Adipocyte (in vitro differentiated cells): ENCODE measurements at places on chromosomes 5 and 9.

DNA sequence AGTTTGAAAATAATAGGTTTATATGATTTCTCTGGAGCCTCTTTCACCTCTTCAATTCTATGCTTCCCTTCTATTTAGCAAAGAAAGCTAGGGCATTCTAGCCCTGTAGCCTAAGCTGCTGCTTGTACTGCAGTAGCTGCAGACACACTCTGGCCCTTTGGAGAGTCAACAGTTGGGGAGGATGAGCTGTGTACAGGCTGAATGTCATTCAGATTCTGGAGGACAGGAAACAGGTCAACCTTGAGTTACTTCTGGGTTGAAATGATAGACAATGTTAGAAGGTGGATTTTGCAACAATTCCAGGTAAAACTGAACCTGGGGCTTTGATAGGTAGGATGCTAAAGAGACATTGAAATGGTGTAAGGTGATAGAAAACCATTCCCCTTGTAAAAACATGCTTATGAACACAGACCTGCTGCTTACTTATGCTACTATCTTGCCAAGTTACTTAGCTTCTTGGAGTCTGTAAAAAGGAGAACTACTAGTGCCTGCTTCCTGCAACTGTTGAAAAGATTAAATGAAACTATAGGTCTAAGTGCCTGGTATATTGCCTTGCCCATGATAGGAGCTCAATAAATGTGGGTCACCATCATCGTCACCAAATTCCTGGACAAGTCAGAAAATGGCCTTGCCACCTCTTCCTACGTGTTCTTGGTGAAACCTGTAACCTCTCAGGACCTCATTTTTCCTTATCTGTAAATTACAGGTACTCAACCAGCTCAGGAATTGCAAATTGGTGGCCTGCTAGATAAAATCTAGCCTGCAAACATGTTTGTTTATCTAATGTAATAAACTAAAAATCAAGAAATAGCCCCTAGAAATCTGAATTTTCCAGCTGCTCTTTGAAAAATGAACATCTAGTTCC, 83.7 kb downstream of the GALNT10 start:
- no peak for DNase-seq

- DNase-seq: peak; percentile 44
These were observed 173.2 kb upstream of the FBN2 start for GRCh38 chr5:128711216-128711615.

- peak; percentile 26 for DNase-seq
These were observed 9.8 kb upstream of the CTSL start for GRCh38 chr9:87716141-87716540.

DNA sequence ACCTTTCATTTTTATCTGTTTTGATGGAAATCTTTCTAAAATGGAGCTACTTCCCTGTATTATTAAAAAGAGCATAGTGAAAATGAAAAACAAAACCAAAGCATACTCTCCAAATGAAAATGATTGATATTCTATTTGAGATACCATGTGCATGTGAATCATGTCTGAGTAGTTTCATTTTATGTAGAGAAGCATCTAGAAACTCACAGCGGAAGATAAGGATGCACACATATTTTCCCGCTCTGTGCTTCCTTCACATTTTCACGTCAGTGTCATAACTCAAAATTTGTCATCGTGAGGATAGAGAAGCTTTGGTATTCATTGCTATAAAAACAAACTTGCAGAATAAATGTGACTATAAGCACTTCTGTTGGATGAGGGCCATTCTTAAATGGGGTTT, 34.0 kb upstream of the CLINT1 start:
- DNase-seq: no peak

DNA sequence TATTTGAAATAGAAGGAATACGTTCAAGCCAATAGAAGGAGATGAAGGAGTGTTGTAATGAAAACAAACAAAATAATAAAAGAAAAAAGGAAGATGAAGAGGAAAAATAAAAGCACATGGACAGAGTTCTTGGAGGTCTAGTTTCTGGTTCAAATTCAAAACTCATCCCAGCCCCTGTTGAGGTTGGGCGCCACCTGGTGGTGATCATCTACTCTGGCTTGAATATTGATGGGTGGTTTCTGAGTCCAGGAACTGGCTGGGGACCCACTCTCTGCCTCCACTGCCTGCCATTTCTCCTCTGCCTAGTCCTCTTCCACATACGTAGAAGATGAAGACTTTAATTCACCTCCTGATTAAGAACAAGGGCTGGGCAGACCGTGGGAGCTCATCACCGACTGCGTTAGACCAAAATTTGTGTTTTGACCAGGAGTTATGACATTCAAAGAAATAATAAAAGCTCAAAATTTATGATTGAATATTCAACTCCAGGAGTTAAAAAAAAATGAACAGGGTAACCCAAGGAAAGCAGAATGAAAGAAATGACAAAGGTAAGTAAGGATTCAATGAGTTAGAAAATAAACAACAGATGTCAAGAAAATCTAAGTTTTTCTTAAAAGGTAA, 99.0 kb upstream of the SLC1A3 start:
- peak; percentile 91 for DNase-seq

DNA sequence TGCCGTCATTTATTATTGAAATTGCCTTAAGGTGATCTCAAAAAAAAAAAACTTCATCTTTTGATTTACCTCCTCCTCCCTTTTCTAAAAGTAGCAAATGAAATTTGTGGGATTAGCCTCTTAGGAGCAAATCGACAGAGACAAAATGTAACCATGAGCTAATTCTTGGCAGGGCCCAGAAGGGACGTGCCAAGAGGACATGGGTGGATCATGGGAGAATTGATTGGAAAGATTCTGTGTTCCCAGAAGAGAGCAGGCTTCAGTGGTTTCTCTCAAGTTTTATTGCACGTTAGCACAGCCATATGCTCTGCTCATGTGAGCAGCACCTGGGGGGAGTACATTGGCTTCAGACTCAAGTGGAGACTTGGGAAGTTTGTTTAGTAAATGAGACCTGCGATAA, 394.6 kb downstream of the ELAVL2 start:
- DNase-seq: no peak

- no peak for DNase-seq
These were observed 2.1 kb upstream of the FOXE1 start for GRCh38 chr9:97850746-97851445.

DNA sequence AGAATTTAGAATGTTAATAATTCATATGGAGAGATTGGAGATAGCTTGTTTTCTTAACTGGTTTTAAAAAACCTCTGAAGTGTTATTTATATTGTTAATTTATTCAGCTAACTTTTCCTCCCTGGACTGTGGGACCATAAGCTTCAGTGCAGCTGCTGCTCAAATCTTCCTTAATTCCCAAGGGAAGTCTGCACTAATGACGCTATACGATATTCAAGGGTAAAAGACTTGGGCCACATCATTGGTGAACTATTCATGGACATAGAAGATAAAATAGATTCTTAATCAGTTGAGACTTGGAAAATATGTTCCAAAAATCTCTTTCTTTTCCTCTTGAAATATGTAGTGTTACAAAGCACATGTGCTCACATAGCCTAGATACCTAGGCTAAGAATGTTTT, 31.1 kb upstream of the GAS1 start:
- DNase-seq: no peak

DNA sequence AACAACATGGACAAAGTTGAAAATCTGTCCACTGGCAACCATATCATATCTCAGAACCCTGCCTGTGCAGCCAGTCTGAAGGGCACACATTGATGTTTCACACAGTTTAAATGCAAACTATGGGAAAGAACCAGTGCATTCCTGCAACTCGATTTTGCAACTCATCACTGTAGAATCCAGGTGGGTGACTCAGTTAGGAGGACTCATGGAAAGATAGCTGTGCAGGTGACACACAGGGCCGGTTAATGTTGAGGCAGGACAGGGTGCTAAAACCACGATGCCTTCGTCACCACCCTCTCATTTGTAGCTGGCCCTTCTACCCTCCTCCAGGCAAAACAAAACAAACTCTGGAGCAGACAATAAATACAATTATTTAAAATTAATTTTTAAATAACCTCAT, 62.8 kb downstream of the TLE1 start:
- no peak for DNase-seq

- DNase-seq: no peak
These were observed 389.1 kb downstream of the GADD45G start for GRCh38 chr9:89993678-89994630.

DNA sequence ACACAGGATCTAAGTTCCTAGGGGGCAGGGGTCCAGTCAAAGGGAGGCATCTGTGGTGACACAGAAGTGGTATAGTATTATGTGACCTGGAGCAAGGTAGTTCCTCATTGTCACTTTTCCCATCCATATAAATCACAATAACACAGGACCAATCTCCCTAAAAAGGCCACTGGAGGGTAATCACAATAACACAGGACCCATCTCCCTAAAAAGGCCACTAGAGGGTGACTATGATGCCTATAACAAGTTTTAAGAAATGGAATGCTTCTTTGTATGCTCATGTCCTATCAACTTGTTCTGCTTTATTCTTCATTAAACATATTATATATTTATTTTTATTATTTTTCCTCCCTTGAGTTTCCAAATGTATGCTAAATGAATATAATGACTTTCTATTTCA, 254.6 kb downstream of the ASTN2 start:
- no peak for DNase-seq

- peak; percentile 52 for DNase-seq
These were observed 42.8 kb upstream of the CDK20 start for GRCh38 chr9:88017096-88017495.

- DNase-seq: no peak
These were observed 9.5 kb upstream of the TXNDC15 start for GRCh38 chr5:134864707-134865106.

DNA sequence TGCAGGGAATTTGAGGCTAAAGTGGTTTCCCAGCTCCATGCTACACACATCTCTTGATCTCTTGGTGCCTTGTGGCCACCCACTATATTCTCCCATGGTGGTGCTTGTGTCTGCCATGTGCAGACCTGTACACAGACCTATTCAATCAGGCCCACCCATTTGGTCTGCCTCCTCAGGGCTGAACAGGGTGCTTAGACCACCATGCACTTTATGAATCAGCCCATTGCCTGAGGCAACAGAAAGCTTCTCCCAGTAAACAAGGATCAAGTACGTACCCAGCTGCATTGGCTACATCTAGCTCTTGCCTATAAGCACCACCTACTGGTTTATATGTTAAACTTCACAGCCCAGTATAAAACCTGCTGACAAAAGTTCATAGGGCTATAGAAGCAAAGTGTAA, 664.3 kb upstream of the EDIL3 start:
- peak; percentile 80 for DNase-seq

- DNase-seq: peak; percentile 77
These were observed 19.4 kb downstream of the GARNL3 start for GRCh38 chr9:127283917-127284497.

GRCh38 chr5:42250-42649, 49.7 kb upstream of the PLEKHG4B start:
- DNase-seq: peak; percentile 73

GRCh38 chr5:134226441-134227192, 744 bp upstream of the PPP2CA start:
- peak; percentile 46 for DNase-seq

GRCh38 chr5:73989956-73990355, 364.0 kb downstream of the ARHGEF28 start:
- DNase-seq: no peak

DNA sequence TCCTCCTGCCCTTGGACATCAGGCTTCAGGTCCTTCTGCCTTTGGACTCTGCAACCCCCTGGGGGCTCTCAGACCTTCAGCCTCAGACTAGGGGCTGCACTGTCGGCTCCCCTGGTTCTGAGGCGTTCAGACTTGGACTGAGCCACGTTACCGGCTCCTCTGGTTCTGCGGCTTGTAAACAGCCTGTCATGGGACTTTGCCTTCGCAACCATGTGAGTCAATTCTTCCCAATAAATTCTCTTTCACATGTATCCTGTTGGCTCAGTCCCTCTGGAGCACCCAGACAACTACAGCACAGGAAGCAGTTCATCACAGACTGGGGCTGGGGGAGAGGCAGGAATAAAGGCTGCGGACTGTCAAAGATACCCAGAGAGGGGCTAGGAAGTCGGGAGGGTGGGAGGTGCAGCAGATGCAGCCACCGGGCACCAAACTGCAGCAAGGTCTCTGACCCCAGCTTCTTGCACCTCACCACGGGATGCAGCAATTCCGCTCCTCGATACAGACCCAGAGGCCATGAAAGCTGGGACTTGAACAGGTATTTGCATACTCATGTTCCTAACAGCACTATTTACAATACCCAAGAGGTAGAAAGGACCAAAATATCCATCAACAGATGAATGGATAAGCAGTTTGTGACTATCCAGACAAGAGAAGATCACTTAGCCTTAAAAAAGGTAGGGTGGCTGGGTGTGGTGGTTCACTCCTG, 100.8 kb downstream of the COL23A1 start:
- no peak for DNase-seq

DNA sequence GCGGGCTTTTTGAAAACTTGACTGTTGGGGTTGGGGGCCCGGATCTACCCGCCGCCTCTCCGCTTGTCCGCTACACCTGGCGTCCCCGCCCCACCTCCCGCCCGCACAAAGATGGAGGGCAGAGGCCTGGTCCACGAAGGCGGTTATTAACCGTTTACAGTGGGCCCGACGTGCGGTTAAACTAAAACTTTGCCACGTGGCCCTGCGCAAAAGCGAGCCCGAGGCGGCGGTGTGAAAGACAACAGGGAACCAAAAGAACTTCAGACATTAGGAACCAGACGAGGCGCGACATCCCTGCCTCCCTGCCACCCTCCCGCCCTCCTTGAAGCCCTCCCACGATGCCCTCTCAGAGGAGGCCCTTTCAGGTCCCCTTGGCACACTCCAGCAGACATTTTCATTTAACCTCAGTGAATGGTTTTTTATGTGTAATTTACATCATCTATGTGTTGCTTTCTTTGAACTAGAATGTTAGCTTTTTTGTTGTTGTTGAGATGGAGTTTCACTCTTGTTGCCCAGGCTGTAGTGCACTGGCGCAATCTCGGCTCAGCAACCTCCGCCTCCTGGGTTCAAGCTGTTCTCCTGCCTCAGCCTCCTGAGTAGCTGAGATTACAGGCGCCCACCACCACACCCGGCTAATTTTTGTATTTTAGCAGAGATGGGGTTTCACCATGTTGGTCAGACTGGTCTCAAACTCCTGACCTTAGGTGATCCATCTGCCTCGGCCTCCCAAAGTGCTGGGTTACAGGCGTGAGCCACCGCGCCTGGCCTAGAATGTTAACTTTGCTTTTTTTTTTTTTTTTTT, 999 bp upstream of the HNRNPA0 start:
- no peak for DNase-seq
